ENCODE measurements at places on chromosomes 2 and 18. TPM values are rescaled to one million over a fixed set of nuclear protein-coding genes. Genes with fewer than 3 reads are reported as not detected.

Gene PRR30
- not detected for total RNA-seq

Gene CAD
- 78.5 TPM for total RNA-seq

Gene GALNT13
- total RNA-seq = not detected

Gene UNC80
- total RNA-seq = not detected

Gene SCYGR6
- not detected for total RNA-seq

Gene RIF1
- total RNA-seq = 15.9 TPM
